ENCODE measurements at places on chromosomes 13 and 19. TPM values are rescaled to one million over a fixed set of nuclear protein-coding genes. Genes with fewer than 3 reads are reported as not detected.

DNA sequence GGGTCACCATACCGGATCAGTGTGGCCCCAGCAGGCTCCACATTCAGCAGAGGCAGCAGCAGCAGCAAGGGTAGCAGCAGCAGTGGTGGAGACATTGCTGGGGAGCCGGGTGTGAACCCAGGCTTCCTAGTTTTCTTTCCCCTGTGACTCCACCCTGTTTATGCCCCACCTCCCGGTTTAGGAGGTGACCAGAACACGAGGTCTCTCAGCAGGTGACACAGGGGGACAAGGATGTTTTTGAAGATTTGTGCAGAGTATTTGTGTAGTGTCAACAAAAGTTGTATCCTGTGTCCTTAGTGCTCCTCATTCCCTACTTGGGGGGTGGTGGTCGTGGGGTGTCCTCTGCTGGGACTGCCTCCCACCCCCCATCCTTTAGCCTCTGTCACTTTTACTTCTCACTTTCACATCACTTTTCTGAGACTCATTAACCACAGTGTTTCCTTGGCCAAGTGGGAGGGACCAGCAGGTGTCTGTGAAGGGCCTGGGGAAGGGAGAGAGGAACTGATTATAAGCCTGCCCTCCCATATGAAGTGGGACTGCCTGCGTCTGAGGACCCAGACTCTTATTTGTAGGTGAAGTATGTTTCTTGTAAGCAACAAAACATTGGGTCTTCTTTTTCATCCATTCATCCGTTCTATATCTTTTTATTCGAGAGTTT is 15.6 kb upstream of the KCNC3 start:
- no peak for DNase-seq

- no peak for DNase-seq
Measured at GRCh38 chr19:19645233-19645870, 1.9 kb upstream of the GMIP start.

DNA sequence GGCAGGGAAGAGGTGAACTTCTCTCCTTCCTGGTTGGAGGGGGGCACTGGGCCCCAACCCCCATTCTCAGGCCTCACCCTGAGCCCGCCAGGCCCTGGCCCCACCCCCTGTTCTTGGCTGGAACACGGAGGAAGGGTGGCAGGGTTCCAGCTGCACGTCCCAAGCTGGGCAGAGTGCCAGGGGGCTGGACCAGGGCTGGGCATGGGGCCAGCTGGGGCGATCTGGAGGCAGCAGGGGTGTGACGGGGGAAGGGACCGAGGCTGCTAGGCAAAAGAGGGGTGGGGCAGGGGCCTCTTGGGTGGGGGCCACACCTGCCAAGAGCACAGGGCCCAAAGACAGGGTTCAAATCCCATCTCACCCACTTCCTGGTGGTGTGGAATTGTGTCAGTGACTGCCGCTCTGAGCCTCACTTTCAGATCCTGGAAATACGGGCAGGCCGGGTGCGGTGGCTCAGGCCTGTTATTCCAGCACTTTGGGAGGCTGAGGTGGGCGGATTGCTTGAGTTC is 2.2 kb downstream of the HIF3A start:
- peak; percentile 96 for DNase-seq

- no peak for DNase-seq
Measured at GRCh38 chr13:29861694-29862110, 11.3 kb upstream of the UBL3 start.

- DNase-seq, result no peak
Measured at GRCh38 chr19:38055010-38055409, 148.0 kb downstream of the SIPA1L3 start.

GRCh38 chr13:85565652-85566051 is 233.6 kb downstream of the SLITRK6 start:
- DNase-seq, result no peak

Gene CASP14
- not detected for total RNA-seq
